ENCODE measurements at places on chromosomes 7 and 10.

- no peak for DNase-seq
Observed at GRCh38 chr10:10727812-10728211, 289.9 kb upstream of the CELF2 start.

- no peak for DNase-seq
Observed at GRCh38 chr7:101804967-101805366, 12.5 kb upstream of the CUX1 start.

- DNase-seq: no peak
Observed at GRCh38 chr10:102596506-102596971, 47.7 kb upstream of the TRIM8 start.

DNA sequence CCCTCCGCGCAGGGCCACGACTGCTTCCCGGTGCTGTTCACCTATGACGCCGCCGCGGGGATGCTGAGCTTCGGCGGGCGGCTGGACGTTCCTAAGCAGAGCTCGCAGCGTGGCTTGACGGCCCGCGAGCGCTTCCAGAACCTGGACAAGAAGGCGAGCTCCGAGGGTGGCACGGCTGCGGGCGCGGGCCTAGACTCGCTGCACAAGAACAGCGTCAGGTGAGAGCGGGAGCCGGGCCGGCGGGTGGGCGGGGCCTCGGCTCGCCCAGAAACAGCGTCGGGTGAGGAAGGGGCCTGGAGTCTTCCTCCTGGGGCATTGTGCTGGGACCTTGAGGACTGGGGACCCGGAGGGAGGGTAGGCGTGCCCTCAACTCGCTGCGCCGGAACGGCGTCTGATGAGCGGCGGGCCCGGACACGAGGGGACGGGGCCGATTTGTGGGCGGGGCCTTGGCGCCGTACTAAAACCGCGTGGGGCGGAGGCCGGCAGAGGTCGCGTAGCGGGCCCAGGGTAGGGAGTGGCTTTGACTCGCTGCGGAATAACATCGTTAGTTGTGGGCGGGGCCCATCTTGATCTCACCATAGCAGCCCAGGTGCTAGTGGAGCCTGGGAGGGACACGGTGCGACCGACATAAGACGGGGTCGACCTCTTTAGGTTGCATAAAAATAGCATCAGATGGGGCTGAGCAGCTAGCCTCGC is 15.6 kb downstream of the PDAP1 start:
- DNase-seq: no peak

DNA sequence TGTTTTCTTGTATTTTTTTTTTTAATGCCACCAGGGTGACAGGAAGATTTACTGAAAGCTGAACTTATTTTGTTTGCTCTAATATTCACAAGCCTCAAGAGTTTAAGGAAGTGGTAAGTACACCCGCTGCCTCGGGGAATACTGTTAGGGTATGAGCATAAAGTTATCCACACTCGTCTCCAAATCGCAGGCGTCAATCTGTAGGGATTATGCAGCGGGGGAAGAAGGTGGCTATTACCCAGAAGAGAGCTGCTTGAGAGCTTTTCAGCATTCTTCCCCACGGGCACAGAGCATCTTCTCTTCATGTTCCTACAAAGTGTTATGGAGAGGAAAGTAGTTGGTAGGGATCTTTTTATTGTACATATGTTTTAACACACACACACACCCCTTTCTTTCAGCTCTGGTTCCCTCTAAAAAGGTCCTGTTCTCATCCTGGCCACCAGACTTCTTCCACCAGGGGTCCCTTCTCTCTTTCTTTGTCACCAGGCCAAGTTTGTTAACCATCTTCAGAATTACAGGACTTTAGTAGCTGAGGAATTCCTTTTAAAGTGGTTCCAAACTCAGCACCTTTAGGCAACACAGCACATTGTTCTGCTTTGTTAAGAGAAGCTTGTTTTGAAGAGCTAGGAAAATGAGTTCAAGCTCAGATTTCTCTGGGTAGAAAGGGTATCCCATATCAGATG is 411.6 kb upstream of the GALNT17 start:
- DNase-seq: no peak

DNA sequence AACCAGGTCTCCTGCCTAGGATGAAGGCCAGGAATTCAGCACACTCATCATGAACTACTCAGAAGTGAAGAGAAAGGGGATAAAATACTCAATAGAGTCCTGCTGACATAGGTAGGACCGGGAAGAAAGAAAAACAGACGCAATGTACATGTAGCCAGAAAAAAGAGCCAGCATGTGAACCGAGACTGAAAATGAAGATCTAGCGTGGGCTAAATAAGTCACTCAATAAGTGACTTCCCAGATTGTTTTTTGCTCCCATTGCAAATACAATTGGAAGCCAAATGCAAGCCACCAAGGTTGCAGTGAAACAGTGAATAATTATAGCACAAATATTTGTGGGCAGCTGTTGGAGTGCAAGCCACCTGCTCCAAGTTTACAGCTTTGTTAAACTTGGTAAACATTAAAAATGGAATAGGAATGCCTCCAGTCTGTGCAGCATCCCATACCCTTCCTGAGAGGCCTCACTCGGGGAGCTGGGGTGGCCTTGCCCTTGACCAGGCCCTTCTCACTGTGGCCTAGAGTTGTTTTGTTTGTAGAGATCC is 34.7 kb upstream of the HPS1 start:
- DNase-seq: no peak

GRCh38 chr10:102112210-102112817 is 7.9 kb downstream of the LDB1 start:
- DNase-seq: no peak

DNA sequence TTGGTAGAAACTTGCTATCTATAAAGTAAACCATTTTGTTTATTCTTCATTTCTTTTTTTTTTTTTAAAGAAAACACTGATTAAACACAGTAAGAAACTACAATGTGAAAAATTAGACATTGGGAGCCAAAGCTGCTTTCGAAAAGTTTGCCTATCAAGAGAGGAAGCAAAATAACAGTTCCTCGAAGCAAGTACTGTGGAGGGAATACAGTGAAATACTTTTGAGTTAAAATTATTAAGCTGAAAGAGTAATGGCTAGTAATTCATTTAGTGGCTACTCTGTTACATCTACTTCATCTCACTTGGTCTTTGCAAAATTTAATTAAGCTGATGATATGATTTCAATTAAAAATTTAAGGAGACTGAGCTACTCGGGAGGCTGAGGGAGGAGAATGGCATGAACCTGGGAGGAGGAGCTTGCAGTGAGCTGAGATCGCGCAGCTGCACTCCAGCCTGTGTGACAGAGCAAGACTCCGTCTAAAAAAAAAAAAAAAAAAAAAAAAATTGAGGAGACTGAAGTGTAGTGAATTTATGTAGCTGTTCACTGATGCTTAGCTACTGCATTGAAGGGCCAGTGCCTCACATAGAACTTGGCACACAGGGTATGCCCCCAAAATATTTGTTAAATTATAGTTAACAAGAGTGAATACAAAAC is 982.1 kb upstream of the MBL2 start:
- DNase-seq: no peak

- DNase-seq: no peak
Observed at GRCh38 chr7:97555857-97556421, 175.9 kb upstream of the TAC1 start.

DNA sequence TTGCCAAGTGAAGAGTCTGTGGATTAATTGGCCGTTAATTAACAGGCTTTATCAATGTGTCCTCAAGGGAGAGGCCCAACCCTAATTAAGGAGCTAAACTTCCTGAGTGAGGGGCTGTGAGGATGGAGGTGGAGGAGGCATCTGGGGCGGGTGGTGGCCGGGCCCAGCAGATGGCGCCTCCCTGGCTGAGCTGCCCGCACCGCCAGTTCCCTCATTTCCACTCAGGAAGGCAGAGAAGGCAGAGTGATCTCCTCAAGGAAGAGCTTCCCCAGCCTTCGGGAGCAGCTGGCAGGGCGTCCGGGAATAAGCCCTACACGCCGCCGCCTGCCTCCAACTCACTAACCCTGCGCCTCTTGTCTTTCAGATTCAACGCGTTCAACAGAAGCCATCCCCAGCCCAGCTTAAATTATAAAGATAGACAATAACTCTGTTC is 112.2 kb downstream of the CYTH3 start:
- no peak for DNase-seq

DNA sequence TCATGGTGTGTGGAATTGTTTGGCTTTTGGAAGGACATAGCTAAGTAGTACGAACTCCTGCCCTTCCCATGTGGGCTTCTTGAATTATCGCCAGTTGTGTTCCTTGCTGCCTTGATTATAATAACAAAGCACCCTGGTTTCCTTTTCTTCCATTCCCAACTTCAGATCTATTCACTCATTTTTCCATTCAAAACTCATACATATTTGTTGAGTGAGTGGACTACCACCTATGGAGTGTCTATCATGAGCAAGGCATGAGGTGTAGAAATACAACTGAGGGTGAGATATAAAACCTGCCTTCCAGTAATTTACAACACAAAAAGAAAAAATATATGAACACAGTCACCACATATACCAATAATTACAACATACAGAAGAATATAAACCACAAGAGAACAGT is 4.9 kb upstream of the COL17A1 start:
- DNase-seq: no peak

DNA sequence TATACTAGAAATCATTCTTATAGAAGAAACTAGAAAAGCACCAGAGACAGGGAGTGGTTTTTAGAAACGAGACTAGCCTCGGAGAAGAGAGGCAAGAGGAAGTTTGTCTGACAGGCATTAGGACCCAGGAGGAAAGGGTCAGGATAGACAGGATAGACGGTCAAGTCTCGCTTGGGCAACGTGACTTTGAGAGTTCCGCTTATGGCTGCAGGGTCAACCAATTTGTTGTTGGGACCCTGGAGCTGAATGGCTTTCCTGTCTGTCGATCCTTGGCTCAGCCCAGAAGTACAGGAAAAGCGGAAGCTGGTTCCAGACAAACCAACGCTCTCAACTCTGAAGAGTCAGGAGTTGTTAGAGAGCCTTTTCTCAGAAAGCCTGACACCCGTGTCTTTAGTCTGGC is 191.2 kb downstream of the FZD1 start:
- no peak for DNase-seq

GRCh38 chr7:25388681-25389080 is 160.4 kb upstream of the NPVF start:
- no peak for DNase-seq

GRCh38 chr10:6920072-6921019 is 340.3 kb upstream of the PRKCQ start:
- peak; percentile 50 for DNase-seq

DNA sequence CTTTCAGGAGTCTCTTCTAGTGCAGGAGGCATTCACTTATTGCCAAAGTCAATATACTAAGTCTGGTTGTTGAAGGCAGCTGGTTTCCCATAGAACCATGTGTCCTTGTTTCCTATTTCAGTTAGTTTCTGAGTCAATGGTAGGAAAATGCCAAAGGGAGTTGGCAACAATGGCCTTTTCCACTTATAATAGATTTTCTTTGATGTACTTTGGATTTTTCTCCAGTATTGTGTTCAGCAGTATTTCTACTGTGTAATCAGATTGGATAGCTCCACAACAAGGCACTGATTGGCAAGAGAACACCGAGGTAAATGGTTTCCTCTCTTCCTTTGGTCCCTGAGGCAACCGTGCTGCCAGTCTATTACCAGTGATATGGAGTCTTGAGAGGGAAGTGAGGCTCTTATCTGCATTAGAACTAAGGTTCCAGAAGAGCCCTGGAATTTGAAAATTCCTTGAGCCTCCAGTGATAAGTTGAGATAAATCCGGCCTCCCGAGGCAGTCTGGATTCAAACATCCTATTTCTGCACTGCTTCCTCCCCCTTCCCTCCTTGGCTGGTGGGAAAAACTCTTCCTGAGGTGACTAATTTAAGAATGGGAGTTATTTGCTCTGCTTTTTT is 7.9 kb upstream of the SEPTIN7 start:
- DNase-seq: no peak

GRCh38 chr10:22344249-22344648 is 1.0 kb upstream of the SPAG6 start:
- no peak for DNase-seq

GRCh38 chr7:1963575-1963974 is 269.2 kb downstream of the MAD1L1 start:
- DNase-seq: no peak

GRCh38 chr10:43048301-43049051 is 28.4 kb upstream of the RET start:
- no peak for DNase-seq

DNA sequence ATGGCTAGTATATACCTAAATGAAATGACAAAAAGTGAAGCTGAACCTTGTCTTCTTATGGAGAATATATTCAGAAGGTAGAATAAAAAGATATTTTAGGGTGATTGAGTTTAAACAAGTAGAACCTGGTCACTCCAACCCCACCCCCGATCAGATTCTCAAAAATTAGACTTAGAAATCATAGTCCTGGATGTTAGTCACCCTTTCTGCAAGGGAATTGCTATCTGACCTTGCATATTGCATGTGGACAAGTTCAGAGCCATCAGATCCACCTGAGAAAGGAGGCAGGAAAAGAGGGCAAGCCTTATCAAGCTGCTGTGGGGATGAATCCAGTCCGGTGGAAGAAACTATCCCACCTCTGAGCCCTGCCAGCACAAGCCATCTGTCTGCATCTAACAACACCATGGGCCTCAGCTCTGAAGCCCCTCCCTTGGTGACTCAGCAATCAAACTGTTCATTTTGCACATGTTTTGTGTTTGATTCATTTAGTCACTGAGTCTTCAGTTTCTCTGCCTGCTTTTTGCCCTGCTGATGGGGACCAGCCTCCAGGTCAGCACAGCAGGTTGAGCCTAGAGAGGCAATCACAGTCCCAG is 727.3 kb downstream of the AUTS2 start:
- DNase-seq: no peak

- no peak for DNase-seq
Observed at GRCh38 chr7:86760236-86760635, 116.5 kb downstream of the GRM3 start.

GRCh38 chr7:147659036-147659995 is 931.2 kb upstream of the C7orf33 start:
- DNase-seq: no peak

GRCh38 chr7:122546496-122546895 is 152.4 kb downstream of the RNF133 start:
- no peak for DNase-seq

DNA sequence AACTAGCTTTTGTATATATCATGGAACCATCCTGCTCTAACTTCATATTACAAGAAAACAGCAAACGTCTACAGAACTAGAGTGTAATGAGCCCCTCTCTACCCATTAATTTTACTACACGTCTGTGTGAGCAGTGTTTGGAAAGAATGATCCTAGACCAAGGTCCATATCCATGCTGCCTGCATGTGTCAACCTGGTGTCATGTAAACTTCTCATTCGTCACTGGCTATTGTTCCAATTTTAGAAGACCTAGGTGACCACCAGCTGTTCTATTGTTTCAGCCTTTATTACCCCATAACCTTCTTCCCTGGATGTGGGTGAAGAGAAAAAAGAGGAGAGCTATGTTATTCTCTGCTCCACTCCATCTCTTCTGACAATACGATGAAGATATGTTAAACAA is 77.1 kb downstream of the CREM start:
- no peak for DNase-seq
